Bone marrow (tissue), 2 donors: ENCODE measurements at places on chromosomes 6 and 20.

DNA sequence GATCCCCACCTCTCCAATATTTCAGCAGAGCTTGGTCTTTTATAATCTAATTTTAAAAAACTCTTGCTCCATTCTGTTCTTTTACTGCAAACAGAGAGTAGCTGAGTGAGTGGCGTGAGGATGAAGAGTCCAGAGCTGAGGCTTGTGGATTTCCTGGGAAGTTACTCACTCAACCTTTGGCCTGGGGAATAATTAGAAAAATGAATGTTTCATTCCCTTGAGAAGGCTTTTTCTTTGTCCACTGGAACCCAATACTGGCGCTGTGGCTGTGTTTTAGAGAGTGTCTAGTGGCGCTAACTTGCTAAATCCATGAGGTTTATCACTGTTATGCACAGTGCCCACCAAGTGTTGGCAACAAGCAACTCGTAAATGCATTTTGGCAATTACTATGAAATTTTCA, 251.5 kb downstream of the HIVEP2 start:
- DNase-seq = no peak

DNA sequence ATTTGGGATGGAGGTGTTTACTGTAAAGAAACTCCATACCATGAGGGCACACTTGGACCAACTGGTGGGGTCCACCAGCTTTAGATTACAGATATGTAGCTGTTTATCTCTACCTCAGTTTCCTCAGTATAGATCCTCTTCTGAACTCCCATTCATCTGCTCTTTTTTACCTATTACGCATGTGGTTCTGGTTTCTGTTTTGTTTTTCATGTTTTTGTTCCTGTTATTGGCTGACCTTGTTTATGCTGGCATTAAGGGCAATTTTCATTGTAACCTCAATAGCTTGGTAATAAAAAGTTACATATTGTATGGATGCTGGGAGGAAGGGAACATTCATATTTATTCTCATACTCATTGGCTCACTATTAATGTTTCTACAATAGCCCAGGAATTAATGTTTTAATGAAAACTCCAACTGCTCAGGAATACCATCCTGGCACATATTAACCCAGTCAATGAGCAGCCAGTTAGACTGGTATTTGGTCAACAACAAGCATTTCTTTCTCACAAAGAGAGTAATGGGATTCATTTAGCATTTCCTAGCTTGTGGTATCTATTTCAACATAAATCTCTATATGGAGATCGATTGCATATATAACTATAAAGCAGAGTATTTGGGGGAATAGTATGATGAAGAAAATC, 83.8 kb upstream of the FAM184A start:
- DNase-seq = no peak

GRCh38 chr6:149881860-149882259, 16.1 kb downstream of the RAET1E start:
- DNase-seq = no peak

- no peak for DNase-seq
Measured at GRCh38 chr6:93418033-93418407, 1.3 kb downstream of the EPHA7 start.

GRCh38 chr6:135195522-135195921, 14.4 kb downstream of the MYB start:
- no peak for DNase-seq

- no peak for DNase-seq
Measured at GRCh38 chr6:85402071-85402470, 47.8 kb upstream of the NT5E start.
